NCI-H2171 (cell line): ENCODE measurements at places on chromosomes 2 and 18.

DNA sequence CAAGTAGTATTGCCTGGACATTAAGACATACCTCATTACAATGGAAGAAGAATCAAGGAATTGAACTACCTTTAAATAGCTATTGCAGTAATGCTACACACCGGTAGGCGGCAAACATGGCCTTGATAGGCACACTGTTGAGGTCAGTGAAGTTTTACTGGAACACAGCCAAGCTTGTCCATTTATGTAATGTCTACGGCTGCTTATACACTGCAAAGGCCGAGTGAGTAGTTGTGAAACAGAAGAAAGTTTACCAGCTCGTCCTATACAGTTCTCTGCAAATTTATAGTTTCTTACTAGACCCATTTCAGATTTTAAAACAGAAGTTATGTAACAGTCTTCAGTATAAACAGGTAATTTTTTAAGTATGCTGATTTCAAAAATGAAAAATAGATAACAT lies 38.8 kb downstream of the PPP4R1 start:
- no peak for DNase-seq

GRCh38 chr18:69945220-69946114 lies 2.2 kb downstream of the CD226 start:
- no peak for DNase-seq

DNA sequence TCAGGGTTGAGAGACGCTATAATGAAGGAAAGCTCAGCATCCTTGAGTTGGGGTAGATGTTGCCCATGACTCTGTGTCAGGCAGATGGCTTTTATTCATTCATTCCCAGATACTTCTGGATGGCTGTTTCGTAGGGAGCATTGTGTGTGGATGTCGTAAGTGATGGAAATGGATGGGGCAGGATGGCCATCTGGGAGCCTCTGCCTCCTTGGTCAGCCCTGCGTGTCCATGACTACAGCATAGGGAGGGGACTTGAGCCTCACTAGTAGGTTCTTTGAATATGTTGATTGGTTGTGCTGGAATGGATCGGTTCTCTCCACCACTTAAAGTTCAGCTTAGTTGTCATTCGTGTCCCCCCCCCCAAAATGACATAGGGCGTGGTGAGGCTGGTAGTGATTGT lies 44.9 kb downstream of the TGOLN2 start:
- no peak for DNase-seq

DNA sequence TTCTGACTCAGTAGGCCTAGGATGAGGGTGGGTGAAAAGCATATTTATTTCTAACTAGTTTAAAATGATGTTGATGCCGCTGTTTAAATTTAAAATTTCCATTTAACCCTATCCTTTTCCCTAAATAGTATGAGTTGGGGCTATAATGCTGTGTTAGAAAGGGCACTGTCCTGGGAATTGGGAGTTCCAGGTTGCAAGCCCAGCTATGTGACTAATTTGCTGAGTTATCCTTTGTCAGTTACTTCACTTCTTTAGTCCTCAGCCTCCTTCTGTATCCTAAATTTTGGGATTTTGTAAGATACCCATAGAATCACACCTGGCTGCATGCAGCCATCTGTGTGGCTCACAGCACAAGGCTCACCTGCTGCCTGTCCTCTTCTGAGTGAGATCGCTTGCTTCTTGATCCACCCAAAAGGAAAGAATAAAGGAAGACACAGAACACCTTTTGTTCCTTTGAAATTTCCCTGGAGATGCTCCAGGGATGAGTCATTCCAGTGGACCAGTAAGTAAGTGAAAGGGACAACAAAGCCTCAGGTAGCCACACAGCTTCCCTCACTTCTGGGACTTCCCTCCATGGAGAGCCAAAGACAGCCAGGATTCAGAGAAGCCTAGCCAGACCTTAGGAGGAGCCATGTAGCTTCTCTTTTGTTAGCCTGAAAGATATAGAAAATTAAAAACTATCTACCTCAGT lies 97.2 kb downstream of the DTNA start:
- no peak for DNase-seq

- DNase-seq, result no peak
Observed at GRCh38 chr2:85257970-85258605, 69.7 kb downstream of the TGOLN2 start.

DNA sequence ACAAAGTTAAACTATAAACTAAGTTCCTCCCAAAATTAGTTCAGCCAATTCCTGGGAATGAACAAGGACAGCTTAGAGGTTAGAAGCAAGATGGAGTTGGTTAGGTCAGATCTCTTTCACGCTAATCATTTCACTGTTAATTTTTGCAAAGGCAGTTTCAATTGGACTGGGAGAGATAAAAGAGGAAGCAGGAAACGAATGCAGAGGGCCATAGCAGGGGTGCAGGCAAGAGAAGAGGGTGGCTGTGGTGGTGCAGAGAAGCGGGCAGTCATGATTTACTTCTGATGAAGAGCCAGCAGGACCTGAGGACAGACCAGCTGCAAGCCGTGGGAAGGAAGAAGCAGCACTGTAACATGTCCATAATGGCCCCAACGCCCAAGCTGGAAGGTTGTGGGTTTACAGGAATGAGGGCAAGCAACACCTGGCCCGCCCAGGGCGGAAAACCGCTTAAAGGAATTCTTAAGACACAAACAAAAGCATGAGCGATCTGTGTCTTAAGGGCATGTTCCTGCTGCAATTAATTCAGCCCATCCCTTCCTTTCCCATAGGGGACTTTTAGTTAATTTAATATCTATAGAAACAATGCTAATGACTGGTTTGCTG lies 4.1 kb upstream of the RMP24 start:
- DNase-seq, result no peak
